ENCODE measurements at places on chromosomes 4 and X.

- DNase-seq: no peak
Observed at GRCh38 chr4:182369211-182369610, 126.0 kb downstream of the TENM3 start.

GRCh38 chr4:130747842-130748241 is 1651.9 kb downstream of the C4orf33 start:
- no peak for DNase-seq

DNA sequence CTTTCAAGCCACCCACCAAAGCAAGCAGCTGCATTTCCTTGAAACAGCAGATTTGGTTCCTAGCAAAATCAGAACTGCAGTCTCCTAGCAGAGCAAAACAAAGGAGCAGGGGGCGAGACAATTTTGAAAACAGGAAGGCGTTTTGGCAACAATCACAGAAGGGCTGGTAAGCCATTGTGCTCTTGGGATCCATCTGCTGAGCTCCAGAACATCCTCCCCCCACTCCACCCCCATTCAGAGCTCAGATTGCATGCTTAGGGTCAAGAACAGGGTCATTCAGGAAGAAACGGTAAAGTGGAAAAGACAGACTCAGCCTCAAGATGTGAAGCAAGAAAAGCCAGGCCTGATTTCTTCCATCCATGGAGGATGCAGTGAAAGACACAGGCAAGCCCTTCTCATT is 7.6 kb upstream of the PCDH19 start:
- no peak for DNase-seq

- DNase-seq: no peak
Observed at GRCh38 chr4:105147016-105147552, 408 bp downstream of the TET2 start.

DNA sequence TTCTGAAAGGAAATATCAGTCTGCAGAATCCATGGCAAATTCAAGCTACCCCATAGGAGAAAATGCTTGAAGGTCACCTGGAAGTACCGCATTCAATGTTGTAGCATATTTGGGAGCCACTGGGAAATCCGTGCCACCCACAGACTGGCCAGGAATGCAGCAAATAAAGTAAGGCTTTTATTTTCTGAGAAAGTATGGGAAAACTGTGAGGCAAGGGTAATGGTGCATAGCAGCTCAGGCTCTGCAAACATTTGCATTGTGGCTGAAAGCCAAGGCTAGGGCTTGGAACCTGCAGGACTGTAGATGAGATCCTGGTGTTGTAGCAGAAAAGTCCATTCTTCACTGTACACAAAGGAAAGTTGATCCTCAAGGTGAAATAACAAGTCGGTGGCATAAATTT is 450.9 kb upstream of the NR3C2 start:
- DNase-seq: no peak

GRCh38 chrX:147637190-147637589 is 274.5 kb upstream of the FMR1 start:
- DNase-seq: no peak

DNA sequence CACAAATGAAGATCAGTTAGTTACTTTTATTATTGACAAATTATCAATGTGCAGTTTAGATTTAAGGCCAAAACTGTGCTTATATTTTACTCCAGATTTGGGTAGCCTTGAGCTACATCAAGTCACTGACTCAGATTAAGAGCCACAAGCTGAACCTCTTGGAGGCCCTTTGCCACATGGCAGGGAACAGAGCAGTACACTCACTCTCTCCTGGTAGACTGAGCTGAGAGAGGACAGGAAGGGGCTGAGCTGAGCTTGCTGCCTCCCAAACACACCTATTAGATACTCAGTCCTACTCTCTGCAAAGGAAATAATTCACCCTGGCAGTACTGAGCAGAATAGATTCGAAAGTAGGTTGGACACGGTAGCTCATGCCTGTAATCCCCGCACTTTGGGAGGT is 7.8 kb downstream of the STAP1 start:
- no peak for DNase-seq

DNA sequence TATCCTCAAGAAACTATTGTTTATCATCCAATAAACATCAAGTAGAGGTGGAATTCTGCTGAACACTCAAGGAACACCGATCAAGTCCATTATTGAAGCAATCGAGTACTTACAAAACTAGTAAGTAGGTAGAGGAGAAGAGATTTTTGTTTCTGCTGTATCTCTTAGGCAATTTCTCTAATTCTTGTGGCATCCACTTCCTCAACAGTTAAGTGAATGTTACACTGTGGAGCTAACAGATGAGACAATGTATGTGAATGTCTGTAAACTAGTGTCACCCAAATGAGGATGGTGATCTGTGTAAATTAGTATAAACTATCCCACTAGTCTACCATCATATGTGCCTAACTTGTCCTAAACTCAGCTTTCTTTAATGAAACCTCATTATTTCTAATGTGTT is 261.6 kb downstream of the ARHGAP24 start:
- DNase-seq: peak; percentile 63

DNA sequence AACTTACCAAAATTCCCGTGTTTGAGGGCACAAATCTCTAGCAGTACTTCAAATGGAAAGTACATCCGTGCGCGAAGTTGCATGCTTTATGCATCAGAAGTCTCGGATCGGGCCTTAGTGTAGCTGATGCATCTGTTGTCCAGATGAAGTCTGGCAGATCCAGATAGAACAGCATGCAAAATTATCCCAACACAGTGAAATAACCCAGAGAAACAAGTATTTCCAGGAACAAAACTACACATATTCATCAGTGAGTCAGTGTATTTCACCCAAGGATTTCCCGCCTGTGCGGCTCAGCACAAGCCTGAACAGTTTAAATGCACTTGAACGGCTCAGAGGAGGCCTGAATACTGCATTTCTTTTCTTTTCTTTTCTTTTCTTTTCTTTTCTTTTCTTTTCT is 27.4 kb upstream of the CLDN24 start:
- DNase-seq: peak; percentile 51

- DNase-seq: no peak
Observed at GRCh38 chrX:110032534-110033147, 29.7 kb downstream of the TMEM164 start.

DNA sequence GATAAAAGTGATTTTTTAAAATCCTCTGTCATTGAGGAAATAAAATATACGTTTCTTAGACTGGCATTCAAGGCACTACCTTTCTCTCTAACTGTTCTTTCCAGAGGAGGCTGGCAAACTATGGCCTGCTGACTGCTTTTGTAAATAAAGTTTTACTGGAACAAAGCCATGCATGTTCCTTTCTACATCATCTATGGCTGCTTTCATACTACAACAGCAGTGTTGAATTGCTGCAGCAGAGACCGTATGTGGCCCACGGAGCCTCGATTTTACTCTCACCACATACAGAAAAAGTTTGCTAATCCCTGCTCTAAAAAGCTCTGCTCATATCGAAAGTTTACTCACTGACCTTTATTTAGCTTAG is 20.2 kb downstream of the SETD7 start:
- DNase-seq: no peak

DNA sequence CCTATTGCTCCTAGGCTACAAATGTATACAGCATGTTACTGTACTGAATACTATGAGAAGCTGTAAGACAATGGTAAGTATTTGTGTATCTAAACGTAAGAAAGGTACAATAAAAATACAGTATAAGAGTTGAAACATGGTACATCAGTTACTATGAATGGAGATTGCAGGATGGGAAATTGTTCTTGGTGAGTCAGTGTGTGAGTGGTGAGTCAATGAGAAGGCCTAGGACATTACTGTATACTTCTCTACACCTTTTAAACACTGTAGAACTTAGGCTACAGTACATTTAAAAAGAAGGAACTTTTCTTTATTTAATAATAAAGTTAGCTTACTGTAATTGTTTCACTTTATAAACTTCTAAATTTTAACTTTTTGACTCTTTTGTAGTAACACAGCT is 2603.2 kb downstream of the PCDH7 start:
- DNase-seq: no peak

GRCh38 chrX:131225078-131225477 is 64.0 kb downstream of the IGSF1 start:
- no peak for DNase-seq
